ENCODE measurements at places on chromosomes 1 and 21. TPM values are rescaled to one million over a fixed set of nuclear protein-coding genes. Genes with fewer than 3 reads are reported as not detected.

DNA sequence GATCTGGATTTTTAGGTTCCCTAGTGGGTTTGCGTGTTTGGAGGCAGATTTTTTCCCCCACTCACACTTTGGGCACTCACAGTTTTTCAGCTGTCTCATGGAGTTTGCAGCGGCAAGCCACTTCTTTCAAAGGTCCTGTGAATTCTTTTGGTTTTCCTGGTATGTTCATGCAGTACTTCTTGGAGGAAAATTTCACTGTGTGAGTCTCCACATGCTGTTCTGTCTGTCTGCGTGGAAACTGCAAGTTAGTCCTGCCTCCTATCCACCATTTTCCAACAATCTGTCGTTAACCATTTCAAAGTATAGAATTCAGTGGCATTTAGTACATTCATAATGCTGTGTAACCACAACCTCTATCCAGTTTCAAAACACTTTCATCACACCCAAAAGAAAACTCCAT is 793 bp upstream of the FMO1 start:
- H3K27me3 ChIP-seq: peaks cover 26% of the 10 kb centered on the region
- no peak overlapping the region for H3K27ac ChIP-seq
- DNase-seq: no peak
- no peaks in the 10 kb centered on the region for H3K36me3 ChIP-seq
- no peak overlapping the region for H3K4me3 ChIP-seq

EPS15 gene
- total RNA-seq: 97.3 TPM

DNA sequence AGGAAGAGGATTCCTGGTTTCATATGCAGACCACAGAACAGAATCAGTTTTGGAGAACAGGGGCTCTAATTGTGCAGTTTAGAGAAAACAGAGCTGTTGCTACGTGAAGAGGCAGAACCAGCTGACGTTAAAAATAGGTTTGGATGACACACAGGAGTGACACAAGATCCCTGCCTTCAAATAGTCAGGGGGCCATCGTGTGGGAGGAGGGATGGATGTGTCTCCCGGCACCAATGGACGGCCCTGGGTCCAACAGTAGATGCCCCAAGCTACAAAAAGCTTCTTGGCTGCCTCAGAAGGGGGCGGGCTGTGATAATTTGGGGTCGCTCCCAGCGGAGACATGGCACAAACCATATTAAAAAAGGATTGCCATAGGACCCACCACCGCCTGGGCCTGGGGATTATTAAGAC is 87.8 kb downstream of the MRPL37 start:
- peak overlapping the region; percentile 28 for H3K4me3 ChIP-seq
- H3K4me1 ChIP-seq: peaks cover 77% of the 10 kb centered on the region
- H3K36me3 ChIP-seq: no peaks in the 10 kb centered on the region
- peak overlapping the region; percentile 91 for H3K27ac ChIP-seq

DNA sequence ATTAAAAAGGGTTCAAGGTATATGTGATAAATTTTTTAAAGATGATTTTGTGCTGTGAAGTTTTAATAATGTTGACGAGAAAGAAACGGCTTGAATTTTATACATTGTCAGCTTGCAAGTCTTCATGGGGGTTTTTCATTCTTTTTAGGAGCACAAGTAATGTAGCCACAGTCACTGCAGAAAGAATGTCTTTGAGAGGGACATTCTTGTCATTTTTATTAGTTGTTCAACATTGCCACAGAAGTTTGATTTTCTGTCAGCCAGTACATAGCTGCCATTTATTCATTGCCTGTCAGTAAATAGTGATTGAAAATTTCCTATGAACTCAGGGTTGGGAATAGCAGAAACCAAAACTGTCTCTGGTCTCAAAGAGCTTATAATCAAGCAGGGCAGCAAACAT is 156.3 kb downstream of the DHRS3 start:
- no peak overlapping the region for H3K4me3 ChIP-seq
- H3K4me1 ChIP-seq: peaks cover 31% of the 10 kb centered on the region
- no peaks in the 10 kb centered on the region for H3K27me3 ChIP-seq
- DNase-seq: no peak
- H3K36me3 ChIP-seq: peaks cover 36% of the 10 kb centered on the region
- H3K27ac ChIP-seq: peak overlapping the region; percentile 88

Data from natural killer cell treated with Interleukin-12 subunit alpha and Interleukin-12 subunit beta and Interleukin-15 and Interleukin-18, amount 100 ng/mL, for 72 hours (primary cell).